Colonic mucosa (tissue), 4 donors: ENCODE measurements at places on chromosomes 4 and X.

DNA sequence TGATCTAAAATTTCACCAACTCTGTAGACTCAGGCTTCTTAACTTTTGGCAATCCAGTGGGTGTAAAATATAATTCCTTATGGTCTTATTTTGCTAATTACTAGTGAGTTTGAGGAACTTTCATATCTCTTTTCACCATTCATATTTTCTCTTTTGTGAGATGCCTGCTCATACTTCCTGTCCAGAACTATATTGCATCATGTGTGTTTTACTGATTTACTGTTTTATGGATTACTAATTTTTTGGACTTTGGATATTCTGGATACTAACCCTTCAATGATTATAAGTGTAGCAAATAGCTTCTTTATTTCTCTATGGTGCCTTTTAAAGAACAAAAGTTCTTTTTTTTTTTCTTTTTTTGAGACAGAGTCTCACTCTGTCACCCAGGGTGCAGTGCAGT lies 20.6 kb downstream of the GSX2 start:
- no peak for DNase-seq
- no peaks in the 10 kb centered on the region for H3K36me3 ChIP-seq
- no peak overlapping the region for H3K4me3 ChIP-seq
- peaks cover 6% of the 10 kb centered on the region for H3K4me1 ChIP-seq
- no peak overlapping the region for H3K27ac ChIP-seq
- no peaks in the 10 kb centered on the region for H3K27me3 ChIP-seq

DNA sequence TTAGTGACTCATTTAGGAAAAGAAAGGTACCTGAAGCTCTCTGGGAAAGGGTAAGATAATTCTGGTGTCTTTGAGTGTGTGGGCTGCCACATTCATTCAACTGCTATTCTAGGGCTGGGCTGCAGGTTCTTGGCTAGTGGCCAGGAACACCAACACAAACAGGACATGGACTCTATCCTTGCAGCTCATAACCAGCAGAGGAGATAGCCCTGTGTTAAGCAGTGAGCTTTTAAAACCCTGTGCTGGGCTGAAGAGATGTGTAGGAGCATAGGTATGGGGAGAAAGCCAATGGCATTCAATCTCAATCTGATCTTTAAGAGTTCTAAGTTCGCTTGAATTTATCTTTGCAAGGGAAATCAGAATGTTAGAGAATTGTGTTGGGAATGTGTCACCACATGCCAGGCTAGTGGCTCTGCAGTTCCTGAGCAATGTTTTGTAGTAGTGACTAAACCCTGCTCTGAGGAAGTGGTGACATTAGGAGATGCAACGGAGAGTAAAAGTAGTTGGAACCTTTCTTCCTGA lies 39.2 kb downstream of the SGMS2 start:
- peak; percentile 74 for DNase-seq
- no peak overlapping the region for H3K4me3 ChIP-seq
- H3K27ac ChIP-seq: peak overlapping the region; percentile 42
- no peaks in the 10 kb centered on the region for H3K36me3 ChIP-seq
- no peaks in the 10 kb centered on the region for H3K27me3 ChIP-seq

DNA sequence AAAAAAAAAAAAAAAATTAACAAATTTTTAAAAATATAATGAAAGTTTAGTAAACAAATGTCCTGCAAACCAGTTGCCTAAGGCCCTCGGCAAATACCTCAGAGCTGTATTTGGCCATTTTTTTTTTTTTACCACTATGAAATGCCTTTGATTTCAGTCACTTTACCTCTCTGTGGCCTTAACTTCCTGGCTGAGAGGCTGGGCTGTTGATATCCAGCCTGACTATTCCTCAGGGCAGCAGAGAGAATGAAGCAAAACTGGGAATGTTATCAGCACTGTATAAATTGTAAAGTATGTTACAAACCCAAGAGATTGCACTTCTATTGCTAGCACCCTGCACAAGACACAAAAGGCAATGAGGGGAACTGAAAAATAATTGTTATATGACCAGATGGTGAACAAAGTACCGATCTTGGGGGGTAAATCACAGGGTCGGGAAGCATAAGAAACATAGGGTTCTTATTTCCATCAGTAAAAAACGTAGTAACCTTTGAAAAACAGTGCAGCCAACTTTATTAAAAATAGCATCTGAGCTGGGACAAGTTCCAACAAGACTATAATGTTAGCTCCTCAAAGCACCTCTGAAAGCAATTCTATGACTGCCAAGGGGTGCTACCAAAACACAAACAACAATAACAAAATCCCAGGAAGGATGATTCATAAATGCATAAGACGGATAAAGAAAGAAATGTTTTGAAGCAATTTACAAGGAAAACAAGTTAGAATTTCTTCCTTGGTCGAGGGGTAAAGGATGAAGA lies 18.1 kb downstream of the USP46 start:
- no peak overlapping the region for H3K27ac ChIP-seq
- DNase-seq: no peak
- H3K36me3 ChIP-seq: no peaks in the 10 kb centered on the region
- no peaks in the 10 kb centered on the region for H3K4me1 ChIP-seq
- no peaks in the 10 kb centered on the region for H3K27me3 ChIP-seq
- no peak overlapping the region for H3K4me3 ChIP-seq

DNA sequence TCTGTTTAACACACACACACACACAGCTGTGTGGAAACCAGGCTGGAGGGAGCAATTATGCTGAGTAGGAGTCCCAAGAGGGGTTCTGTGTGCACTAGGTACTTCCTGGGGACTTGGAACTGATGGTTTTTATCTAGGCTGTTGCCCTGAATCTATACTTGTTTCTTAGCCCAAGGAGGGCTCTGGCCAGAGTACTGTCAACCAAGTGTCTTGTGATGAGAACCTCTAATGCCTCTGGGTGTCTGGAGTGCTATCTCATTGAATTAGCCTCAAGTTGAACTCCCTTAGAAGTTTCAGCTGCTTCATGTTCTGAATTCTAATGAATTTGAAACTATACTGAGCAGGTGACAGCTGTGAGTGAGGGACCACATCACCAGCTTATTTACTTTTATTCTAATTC lies 16.6 kb downstream of the ARHGAP24 start:
- no peak for DNase-seq
- no peaks in the 10 kb centered on the region for H3K36me3 ChIP-seq
- no peak overlapping the region for H3K27ac ChIP-seq
- H3K27me3 ChIP-seq: no peaks in the 10 kb centered on the region
- H3K4me1 ChIP-seq: no peaks in the 10 kb centered on the region

DNA sequence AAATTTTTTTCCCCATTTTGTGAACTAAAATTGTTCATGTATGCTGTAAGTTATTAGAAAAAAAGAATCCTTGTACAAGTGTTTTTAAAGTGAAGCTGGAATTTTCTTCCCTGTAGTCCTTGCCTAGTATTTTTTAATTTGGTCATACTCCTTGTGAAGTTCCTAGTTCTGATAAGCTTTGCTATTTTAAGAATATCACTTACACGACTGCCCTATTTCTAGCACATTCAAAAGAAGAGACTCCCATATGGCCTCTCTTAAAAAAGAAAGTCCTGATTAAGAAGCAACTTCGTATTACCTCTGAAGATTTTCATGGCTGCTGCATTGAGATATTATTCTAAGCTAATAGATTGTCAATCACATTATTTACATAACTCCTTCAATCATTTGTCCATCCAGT lies 87.2 kb downstream of the KLHL8 start:
- peaks cover 10% of the 10 kb centered on the region for H3K36me3 ChIP-seq
- no peaks in the 10 kb centered on the region for H3K4me1 ChIP-seq
- no peak overlapping the region for H3K27ac ChIP-seq
- no peak overlapping the region for H3K4me3 ChIP-seq
- no peaks in the 10 kb centered on the region for H3K27me3 ChIP-seq
- no peak for DNase-seq

- no peak for DNase-seq
- no peak overlapping the region for H3K4me3 ChIP-seq
- no peak overlapping the region for H3K27ac ChIP-seq
- peaks cover 16% of the 10 kb centered on the region for H3K27me3 ChIP-seq
- H3K36me3 ChIP-seq: no peaks in the 10 kb centered on the region
- no peaks in the 10 kb centered on the region for H3K4me1 ChIP-seq
Observed at GRCh38 chrX:10159145-10159468, 2.3 kb downstream of the CLCN4 start.

DNA sequence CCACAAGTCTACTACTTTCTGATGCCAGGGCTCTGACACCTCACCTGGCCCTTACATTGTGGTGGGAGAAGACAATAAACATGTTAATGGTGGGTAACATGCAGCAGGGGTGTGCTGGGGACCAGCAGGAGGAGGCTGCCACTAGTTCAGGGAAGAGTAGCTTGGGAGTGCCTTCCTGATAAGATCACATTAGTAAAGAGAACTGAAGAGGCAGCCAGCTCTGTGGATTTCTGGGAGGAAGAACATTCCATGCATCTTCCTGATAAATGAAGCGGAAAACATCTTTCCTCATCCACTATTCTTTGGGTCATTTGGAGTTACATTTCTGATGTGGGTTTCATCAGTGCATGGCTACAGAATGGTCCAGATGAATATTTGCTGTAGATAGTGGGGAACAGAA lies 9.0 kb downstream of the RNF150 start:
- H3K27me3 ChIP-seq: no peaks in the 10 kb centered on the region
- no peaks in the 10 kb centered on the region for H3K36me3 ChIP-seq
- no peak overlapping the region for H3K27ac ChIP-seq
- DNase-seq: no peak
- no peaks in the 10 kb centered on the region for H3K4me1 ChIP-seq

DNA sequence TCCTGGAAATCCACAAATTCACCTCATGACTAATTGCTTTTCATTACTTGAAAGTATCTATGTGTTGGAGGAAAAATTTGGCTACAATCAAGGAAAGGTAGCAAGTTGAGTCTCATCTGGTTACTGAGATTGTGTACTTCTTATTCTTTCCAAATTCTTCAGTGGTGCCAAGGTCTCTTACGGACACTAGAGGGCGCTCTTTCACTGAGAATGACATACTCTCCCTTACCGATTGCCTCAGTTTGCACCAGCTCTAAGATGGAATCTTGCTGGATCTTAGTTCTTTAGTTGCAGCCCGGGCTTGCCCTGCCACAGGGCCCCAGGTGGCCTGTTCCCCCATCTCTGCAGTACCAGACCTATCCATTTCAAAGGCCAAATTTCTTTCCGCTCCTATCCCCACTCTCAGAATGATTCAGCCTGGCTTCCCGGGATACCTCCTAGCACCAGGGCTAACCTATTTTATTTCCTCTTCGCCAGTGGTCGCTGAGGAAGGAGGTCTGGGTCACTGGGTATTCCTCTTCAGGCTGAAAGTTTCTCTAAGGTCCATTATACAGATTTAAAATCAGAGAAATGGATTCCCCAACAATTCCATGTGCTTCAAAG lies 24.6 kb upstream of the GPR50 start:
- no peaks in the 10 kb centered on the region for H3K36me3 ChIP-seq
- no peak overlapping the region for H3K27ac ChIP-seq
- H3K4me1 ChIP-seq: no peaks in the 10 kb centered on the region
- H3K27me3 ChIP-seq: no peaks in the 10 kb centered on the region
- H3K4me3 ChIP-seq: no peak overlapping the region

- H3K36me3 ChIP-seq: no peaks in the 10 kb centered on the region
- no peaks in the 10 kb centered on the region for H3K4me1 ChIP-seq
- no peak overlapping the region for H3K4me3 ChIP-seq
- no peak overlapping the region for H3K27ac ChIP-seq
- DNase-seq: no peak
Observed at GRCh38 chrX:115031989-115032388, 14.6 kb upstream of the IL13RA2 start.

GRCh38 chr4:71994559-71994958 lies 37.2 kb upstream of the NPFFR2 start:
- no peaks in the 10 kb centered on the region for H3K27me3 ChIP-seq
- no peak overlapping the region for H3K27ac ChIP-seq
- H3K36me3 ChIP-seq: no peaks in the 10 kb centered on the region
- DNase-seq: no peak

GRCh38 chr4:76308548-76308947 lies 2.0 kb downstream of the STBD1 start:
- no peaks in the 10 kb centered on the region for H3K36me3 ChIP-seq
- no peak overlapping the region for H3K27ac ChIP-seq
- no peak overlapping the region for H3K4me3 ChIP-seq
- no peaks in the 10 kb centered on the region for H3K27me3 ChIP-seq
- H3K4me1 ChIP-seq: no peaks in the 10 kb centered on the region

DNA sequence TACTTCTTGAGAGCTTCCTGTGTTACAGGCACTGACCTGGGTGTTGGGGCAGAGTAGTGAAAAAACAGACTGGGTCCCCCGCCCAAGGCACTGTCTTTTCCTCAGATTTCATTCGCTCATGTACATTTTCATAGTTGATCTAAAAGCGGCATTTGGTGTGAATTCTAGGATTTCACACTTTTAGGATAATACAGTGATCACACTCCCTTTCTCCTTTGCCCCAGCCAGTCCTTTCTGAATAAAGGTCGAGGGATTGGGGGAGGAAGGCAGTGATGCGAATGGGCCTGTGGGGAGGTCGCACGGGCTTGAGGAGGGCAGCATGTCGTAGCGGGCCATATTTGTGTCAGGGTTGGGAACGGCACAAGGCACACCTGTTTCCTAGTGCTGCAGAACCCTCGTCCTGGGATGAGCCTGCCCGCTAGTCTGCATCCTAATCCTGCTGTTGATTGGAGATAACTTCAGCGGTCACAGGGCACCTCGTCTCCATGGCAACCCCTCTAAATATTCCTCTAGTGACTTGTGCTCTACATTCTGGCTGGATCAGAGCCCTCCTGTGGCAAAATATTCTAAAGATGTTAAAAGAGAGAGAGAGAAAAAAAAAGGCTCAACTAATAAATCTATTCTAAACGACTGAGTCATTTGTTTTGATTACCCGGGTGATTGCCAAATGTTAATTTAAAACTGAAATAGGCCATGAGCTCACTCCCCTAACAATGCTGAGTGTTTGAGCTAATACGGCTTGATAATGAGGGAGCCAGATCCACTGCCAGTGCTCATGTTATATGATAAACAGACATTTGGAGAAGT lies 21.8 kb downstream of the FHL1 start:
- H3K4me1 ChIP-seq: no peaks in the 10 kb centered on the region
- no peak overlapping the region for H3K4me3 ChIP-seq
- H3K36me3 ChIP-seq: no peaks in the 10 kb centered on the region
- peak overlapping the region; percentile 6 for H3K27ac ChIP-seq

DNA sequence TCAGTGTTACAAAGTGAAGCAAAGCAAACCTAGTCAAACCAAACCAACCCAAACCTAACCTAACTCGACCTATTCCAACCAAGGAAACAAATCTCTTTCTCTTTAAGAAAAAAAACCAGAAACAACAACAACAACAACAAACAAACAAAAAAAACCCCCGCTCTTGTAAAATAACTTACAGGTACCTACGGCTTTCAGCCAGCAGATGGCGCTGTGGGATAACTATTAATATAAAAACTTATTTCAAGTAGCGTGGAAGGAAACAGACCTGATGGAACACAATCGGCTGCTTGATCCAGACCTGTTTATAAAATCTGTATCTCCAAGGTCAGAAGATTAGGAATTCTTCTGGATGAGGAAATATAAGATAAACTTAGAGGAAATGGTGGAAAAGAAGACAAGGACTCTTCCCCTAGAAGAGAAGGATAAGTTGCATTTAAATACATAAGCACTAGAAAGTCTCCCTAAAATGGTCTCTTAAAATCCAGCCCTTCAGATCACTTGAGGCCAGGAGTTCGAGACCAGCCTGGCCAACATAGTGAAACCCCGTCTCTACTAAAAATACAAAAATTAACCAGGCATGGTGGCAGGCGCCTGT lies 34.4 kb upstream of the CDKL5 start:
- no peak overlapping the region for H3K27ac ChIP-seq
- no peaks in the 10 kb centered on the region for H3K36me3 ChIP-seq
- H3K4me3 ChIP-seq: no peak overlapping the region
- DNase-seq: peak; percentile 70
- no peaks in the 10 kb centered on the region for H3K27me3 ChIP-seq
